ENCODE measurements at places on chromosomes 1 and 21.

DNA sequence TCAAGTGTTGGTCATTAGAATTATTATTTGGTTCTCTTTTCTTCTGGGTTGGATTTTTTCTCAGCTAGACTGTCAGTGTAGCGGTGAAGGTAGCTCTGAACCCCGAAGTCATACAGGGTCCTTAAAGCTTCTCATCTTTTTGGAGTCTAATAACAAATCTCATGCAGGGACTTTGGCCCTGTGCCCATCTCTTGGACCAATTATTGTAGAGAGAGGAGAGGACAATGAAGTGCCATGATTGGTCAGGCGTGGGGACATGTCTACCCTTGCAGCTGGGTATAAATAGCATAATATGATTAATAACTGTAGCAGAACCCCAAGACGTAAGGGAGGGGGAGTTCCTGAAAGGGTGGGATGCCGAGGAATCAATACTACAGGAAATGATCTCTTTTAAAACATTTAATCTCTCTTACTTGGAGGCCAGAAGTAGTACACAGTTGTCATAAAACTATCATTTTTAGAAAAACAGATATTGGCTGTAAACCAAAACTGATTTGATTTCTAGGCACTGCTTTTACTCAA lies 8.8 kb downstream of the MAGI3 start:
- no peak for DNase-seq

DNA sequence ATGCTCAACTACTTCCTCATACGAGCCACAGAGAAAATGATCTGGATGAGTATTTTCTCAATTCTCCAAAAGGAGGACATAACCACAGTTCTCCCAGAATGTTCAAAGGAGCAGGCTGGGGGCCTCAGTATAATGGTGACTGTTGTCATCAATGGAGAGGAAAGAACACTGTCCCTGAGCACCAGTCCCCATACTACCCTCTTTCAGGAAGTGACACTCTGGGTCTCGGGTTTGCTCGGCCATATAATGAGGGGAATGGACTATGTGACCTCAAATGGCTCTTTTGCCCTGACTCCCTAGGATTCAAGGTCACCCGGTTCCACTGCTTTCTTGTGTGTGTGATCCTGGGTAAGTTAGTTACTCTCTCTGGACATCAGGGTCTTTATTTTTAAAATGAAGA lies 22.8 kb downstream of the SLC9A1 start:
- DNase-seq: no peak

DNA sequence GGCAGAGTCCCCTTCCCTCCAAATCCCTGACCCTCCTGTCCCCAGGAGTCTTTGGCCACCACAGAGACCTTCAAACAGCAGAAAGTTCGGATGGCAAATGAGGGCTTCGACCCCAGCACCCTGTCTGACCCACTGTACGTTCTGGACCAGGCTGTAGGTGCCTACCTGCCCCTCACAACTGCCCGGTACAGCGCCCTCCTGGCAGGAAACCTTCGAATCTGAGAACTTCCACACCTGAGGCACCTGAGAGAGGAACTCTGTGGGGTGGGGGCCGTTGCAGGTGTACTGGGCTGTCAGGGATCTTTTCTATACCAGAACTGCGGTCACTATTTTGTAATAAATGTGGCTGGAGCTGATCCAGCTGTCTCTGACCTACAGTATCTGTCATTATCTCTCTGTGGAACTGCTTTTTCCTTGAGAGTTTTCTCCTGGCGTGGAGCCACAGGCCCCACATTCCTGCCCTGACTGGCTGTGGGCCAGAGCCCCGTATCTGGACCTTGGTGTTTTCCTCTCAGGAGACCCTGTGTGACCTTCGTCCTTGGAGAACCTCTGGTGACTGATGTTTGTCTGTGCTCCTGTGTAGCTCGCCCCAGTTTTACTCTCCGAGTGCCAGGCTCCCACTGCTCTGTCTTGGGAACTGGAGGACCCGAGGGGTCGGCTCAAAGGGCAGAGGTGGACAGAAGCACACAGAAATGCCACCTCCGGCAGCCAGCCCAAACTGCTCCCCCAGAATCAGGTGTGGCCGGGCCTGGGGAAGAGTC lies 4.8 kb downstream of the SLC27A3 start:
- no peak for DNase-seq

- DNase-seq: no peak
These were observed 217.1 kb upstream of the CHRM3 start for GRCh38 chr1:239169276-239169675.

DNA sequence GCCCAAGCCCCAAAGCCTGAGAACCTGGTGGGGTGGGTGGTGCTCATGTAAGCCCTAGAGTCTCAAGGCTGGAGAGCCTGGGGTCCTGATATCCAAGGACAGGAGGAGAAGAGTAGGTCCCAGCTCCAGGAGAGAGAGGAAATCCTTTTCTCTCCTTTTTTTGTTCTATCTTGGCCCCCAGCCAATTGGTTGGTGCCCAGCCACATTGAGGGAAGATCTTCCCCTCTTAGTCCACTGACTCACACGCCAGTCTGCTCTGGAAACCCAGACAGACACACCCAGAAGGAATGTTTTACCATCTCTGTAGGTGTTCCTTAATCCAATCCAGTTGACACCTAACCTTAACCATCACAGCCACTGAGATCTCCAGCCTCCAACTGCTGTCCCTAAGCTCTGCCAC lies 16.2 kb upstream of the LIN9 start:
- no peak for DNase-seq

- peak; percentile 32 for DNase-seq
These were observed 58.4 kb upstream of the TENT5B start for GRCh38 chr1:27071049-27071416.

DNA sequence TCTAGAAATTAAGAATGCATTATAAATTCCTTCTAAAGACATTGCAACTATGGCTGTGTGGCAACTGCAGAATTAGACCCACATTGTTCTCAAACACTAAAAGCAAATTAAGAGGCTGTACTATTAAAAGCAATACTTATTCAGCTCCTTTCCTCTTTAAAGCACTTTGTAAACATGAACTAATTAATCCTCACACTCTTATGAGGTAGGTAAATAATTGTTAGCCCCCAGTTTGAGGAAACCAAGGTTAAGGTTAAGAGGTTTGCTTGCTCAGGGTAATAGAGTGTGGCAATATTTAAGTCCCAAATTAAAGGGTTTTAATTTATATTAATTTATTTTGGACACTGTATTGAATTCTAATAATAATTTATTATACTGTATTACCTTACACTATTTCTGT lies 553.8 kb downstream of the LRRIQ3 start:
- DNase-seq: no peak

DNA sequence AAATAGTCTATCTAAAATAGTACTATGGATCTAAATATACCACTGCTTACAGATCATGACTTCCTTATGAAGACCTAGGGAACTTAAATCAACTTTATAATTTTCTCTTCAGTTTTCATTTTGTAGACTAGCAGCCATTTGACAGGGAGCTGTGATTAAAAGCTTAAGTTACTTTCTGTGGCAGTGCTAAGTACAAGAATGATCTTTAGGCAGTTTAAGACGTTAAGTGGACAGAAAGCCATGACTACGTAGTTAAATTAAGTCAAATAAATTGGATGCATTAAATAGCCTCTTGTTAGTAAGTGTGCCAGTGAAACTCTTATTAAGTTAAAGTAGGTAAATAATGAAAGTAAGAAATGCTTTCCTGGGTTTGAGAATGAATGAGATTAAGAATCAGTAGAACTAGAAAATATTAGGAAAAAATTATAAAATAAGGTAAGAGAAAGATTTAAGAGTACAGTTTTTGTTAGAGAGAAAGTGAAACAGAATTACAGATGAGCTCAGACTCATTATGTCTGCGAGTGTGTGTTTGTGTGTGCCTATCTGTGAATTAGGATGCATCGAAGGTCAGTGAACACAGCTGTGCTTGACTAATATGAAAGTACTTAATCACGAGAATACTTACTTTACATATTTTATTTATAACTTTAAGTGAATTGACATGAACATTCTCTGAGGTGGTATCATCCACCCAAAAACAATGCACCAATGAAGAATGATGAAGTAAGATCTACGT lies 336.9 kb downstream of the KCNT2 start:
- DNase-seq: no peak

DNA sequence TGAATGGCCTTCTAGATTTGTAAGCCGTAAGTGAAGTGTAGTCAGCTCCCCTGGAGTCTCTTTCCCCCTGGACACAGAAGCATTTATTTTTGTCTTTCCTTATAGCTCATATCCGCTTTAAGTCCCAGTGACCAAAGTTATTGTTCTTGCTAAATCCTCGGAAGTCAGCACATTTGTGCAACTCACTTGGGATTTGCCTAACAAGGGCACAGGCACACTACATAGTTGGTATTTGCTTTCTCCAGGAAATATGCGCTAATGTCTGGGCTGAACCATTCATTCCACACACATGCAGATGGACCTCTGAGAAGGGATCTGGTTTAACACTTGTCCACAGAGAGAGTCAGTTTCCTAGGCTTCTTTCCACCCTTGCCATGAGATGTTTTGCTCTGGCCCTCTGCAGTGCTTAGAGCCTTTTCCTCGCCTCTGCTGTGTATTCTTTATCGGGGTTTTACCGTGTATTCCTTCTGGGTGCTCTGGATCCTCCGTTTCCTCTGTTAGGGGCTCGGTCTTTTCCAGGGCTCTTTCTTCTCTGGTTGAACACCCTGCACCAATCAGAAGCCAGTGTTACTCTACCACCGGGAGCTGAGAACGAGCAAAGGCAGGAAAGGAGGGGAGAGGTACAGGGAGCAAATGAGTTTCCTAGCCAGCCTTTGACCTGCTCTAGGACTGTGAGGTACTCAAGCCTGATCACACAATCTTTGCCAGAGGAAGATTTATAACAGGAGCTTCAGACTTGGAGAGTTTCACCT lies 72.4 kb downstream of the ABCA4 start:
- DNase-seq: no peak

- no peak for DNase-seq
These were observed 17.6 kb upstream of the CLIC4 start for GRCh38 chr1:24727501-24728216.

- no peak for DNase-seq
These were observed 167.5 kb downstream of the TPR start for GRCh38 chr1:186207391-186208085.

DNA sequence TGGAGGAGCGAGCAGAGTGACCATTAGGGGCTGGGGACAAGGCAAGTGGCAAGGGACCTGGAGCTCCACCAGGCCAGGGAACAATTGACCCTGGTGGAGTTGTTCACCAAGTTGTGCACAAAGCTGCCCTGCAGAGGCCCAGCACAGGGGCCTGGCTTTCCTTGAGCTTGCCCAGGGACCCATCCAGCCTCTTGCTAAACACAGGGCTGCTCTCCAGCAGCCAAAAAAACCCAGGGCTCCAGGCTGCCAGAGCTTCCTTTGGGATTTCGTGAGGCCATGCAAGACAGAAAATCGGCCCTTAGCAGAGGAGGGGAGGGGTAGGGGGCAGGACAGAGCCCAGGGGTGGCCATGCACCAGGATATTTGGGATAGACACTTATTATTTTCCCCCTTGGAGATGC lies 32.6 kb downstream of the LRP8 start:
- no peak for DNase-seq

DNA sequence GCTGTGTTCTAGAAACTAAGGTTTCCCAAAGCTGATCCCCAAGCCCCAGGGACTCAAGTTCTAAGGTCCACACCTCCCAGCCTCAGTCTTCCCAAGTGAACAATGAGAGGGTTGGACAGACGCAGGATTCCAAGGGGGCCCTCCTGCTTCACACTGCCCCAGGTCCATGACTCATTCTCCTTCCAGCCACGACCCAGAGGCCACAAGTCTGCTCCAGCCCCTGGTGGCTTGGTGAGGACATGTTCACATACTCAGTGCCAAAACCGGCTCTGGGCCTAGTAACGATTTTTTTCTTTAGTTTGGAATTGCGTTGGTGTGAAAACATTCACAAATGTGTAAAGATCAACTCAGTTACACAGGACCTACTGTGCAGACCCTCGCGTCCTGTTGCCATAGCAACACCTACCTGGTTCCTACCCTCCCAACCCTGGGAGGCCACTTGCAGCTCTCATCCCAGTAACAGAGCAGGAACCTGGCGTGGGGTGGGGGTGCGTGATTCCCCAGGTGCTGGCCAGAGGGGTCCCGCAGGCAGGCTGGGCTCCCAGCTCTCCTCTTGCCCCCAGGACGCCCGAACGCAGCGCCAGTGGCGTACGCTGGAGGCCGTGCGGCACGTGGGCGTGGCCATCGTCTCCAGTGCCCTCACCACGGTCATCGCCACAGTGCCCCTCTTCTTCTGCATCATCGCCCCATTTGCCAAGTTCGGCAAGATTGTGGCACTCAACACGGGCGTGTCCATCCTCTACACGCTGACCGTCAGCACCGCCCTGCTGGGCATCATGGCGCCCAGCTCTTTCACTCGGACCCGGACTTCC lies 57.0 kb downstream of the DISP3 start:
- DNase-seq: no peak

GRCh38 chr21:14866859-14867765 lies 197.7 kb downstream of the NRIP1 start:
- DNase-seq: peak; percentile 57

DNA sequence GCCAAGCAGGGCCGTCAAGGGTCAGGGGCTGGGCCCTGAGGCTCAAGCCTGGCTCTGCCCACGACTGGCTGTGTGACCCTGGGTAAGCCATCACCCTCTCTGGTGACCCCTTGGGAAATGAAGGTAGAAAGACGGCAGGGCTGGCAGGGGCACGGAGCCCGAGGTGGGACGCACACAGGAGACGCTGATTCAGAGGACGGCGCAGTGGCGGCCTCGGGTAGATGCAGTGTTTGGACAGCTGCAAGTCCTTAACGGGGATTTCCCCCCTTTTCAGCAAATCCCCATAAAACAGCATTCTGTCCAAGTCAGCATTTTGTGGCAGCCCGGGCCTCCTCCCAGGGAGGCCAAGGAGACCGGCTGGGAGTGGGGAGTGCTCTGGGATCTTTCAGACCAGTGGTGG lies 16.7 kb downstream of the COL8A2 start:
- no peak for DNase-seq

- DNase-seq: no peak
These were observed 43.3 kb upstream of the PRDX6 start for GRCh38 chr1:173433751-173434326.

DNA sequence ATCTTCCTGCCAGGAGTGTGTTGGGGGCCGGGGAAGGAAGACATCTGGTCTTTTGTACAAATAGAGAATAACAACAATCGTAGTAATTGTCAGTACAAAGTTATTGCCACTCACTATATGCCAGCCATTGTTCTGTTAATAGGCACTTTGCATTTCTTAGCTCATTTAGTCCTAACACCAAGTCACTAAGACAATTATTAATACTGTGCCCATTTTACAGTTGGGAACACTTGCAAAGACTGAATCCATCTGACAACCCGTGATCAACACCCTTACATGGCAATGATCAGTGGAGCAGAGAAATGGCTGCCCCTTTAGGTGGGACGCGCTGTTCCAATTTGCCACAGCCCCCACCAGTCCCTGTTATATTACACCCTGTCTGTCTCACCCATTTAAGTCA lies 33.3 kb downstream of the FBXO2 start:
- no peak for DNase-seq

DNA sequence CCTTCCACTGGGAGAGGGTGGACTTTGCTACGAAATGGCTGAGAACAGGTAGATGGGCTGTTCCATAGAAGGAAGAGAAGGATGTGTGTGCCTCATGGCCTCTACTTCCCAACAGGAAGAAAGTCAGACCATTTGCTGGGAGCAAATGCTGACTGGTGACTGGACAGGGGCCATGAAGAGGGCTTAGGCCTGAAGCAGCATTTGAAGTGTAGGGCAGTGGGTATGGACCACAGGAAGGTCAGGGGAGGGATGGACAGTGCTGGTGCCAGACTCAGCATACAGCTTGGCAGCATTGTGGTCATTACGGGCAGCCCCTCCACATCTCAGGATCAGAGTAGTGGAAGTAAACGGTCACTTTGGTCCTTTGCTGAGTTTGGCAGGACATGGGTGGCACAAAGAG lies 275.7 kb downstream of the MATN1 start:
- no peak for DNase-seq
